Stimulated activated CD8-positive, alpha-beta memory T cell treated with anti-CD3 and anti-CD28 coated beads, Interleukin-7, amount 100 ng/mL, for 1 hour (primary cell): ENCODE measurements at places on chromosomes 4 and X.

DNA sequence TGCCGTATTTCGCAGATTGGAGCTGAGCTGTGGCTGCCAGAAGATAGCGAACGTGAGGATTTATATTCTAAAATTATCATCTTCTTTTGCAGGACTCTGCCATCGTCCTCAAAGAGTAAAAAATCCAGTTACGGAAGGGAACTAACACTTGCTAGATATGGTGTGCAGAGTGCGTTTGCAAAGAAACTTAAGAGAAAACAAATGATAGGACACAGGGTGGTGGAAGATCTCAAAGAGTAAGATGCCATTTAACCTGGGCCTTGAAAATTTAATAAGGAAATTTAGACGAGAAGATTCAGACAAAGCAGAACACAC lies 566 bp downstream of the LARP7 start:
- DNase-seq: no peak

- DNase-seq: no peak
These were observed 59.9 kb upstream of the PDGFRA start for GRCh38 chr4:54169176-54169575.

DNA sequence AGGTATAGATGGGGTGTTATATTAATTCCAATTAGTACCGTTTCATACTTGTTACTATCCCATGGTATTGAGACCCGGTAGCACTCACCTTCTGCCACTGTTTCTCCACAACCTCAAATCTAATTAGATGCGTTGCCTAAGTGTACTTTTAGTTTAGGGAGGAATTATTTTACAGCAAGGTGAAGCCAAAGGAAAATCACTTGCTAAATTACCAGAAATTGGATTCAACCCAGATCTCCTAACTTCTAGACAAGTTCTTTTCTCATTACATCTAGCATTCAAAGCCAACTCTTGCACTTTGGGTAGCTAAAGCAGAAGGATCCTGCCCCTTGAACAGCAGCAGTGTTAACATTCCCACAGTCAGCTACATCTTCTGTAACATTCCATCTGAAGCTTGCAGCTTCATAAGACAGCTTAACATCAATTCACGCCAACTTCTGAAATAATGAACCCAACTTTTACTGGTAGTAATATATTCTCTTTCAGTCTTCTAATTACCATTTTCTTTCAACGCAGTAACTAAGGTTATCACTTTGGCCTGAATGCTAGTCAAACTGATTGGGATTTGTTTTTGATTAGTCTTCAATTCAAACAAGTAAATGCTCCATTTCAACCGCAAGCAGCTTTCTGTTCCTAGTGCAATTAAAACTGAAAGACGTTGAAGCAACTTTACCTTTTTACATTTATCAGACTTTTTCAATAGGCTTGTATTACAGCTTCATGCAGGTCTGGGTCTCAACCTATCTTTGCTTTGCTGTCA lies 934 bp upstream of the SEC31A start:
- no peak for DNase-seq

DNA sequence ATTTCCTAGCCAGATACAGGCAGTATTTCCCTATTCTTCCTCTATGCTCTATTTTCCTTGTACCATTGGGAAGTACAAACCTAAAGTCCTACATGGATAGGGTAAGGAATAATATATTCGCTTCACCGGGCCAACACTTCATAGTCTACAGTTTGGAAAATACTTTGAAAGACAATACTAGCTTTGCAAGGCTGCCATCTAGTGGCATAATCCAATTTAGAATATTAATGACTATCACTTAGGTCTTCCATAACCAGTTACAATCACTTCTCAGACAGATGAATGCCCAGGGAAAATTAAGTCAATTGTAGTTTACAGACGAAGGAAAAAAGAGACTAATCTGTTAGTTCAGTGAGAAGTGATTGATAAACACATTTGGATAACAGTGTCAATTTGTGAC lies 141.0 kb upstream of the FAM47C start:
- DNase-seq: no peak

GRCh38 chr4:70305601-70306000 lies 29.2 kb upstream of the CABS1 start:
- no peak for DNase-seq

DNA sequence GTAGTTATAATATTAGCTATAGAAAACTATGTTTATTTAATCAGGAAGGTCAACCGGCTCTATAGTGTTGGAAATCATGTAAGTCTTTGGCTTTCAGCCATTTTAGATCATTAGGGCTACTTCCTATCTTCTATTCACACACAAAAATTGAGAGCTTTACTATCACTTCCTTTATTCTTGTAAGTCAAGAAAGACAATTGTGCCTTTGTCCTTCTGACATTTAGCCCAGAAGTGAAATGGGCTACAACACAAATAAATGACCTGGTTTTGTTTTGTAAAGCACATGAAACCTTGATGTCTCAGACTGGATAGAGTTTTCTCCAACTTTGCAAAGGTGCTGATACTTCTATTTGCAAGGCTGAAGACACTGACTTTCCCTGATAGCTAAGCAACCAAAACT lies 122.4 kb upstream of the ACSL4 start:
- DNase-seq: no peak

DNA sequence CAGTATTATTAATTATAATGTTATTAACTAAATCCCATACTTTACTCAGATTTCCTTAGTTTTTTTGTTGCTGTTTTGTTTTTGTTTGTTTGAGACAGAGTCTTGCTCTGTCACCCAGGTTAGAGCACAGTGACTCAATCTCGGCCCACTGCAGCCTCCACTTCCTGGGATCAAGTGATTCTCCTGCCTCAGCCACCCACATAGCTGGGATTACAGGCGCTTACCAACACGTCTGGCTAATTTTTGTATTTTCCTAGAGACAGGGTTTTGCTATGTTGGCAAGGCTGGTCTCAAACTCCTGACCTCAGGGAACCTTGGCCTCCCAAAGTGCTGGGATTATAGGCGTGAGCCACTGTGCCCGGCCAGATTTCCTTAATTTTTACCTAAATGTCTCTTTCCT lies 72.2 kb downstream of the ANAPC4 start:
- DNase-seq: no peak

GRCh38 chr4:138334346-138335016 lies 92.3 kb upstream of the SLC7A11 start:
- DNase-seq: no peak

DNA sequence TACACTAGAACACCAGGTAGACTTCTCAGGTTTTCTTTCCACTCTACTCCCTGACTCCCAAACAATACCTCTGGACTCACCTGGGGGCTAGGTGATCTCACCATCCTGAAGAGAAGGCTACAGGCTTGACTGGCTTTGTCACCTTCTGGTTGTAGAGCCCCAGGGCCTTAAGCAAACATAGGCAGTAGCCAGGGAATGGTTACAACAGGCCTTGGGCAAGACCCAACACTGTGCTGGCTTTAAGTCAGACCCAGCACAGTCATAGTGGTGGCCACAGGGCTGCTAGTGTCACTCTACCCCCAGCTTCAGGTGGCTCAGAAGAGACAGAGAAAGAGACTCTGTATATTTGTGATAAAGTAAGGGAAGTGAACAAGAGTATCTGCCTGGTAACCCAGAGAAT lies 118.1 kb upstream of the EMCN start:
- DNase-seq: no peak

- DNase-seq: no peak
These were observed 151.1 kb downstream of the PJA1 start for GRCh38 chrX:69014200-69014599.

DNA sequence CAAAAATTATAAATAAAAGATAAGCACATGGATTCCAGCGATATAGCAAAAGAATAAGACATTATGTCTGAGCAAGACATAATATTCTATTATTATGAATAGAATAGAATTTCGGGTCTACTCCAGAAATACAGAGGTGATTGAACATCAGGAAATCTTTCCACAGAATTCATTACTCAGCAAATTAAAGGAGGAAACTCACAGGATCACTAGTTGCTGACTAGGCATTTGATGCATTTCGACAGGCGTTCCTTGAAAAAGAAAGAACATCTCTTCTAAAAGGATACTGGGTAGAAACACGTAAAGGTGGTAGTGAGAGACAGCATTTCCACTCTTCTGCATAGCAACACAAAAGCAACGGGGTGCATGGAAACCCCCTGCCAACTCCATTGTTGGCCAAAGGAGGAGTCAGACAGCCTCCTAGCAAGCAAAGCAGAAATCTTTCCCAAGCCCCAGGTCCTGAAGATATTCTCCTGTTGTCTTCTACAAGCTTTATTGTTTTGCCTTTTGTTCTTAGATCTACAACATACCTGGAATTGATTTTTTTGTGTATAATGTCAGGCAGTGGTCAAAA lies 14.3 kb upstream of the PDZD4 start:
- no peak for DNase-seq

- DNase-seq: no peak
These were observed 15.9 kb downstream of the RELL1 start for GRCh38 chr4:37670249-37670648.

- no peak for DNase-seq
These were observed 762.4 kb downstream of the DMD start for GRCh38 chrX:32448945-32449344.

DNA sequence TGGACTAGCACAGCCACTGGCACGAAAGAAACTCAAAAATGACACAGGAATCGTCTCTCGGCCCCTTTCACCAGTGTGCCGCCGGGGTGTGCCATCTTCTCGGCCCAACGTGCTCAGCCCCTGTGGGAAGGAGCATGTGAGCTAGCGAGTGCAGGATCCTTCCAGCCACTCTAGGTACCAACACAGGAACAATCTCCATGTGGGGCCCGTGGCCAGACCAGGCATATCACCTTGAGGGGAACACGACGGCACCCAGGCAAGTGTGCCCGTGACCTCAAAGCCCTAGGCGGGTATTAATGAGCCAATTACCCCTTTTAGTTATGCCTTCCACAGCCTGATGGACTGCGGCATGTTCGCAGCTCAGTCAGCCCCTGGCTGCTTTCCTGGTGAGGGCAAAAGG lies 231.5 kb downstream of the FAT4 start:
- DNase-seq: no peak

GRCh38 chr4:2592572-2592971 lies 56.1 kb downstream of the FAM193A start:
- DNase-seq: no peak

DNA sequence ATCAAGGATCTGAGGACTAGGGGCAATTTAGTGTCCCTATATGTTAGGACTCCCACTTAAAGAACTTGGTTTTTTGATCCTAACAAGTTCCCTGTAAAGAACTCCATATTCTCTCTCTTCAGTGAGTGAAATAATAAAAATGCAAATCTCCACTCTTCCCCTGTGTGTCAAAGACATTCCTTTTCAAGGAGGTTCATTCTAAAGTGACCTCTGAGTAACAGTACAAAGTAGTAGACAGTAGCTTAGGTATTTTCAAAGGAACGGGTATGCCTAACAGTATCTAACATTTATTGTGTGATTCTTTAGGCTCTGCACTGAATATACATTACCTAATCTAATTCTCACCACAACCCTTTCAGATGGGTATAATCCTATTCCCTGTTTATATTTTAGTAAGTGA lies 58.4 kb upstream of the SCOC start:
- no peak for DNase-seq
